ENCODE measurements at places on chromosomes 11 and 22.

GRCh38 chr11:60393016-60393415, 3.2 kb upstream of the MS4A14 start:
- DNase-seq: no peak

GRCh38 chr11:46970913-46971625, 34.5 kb downstream of the CSTPP1 start:
- no peak for DNase-seq

DNA sequence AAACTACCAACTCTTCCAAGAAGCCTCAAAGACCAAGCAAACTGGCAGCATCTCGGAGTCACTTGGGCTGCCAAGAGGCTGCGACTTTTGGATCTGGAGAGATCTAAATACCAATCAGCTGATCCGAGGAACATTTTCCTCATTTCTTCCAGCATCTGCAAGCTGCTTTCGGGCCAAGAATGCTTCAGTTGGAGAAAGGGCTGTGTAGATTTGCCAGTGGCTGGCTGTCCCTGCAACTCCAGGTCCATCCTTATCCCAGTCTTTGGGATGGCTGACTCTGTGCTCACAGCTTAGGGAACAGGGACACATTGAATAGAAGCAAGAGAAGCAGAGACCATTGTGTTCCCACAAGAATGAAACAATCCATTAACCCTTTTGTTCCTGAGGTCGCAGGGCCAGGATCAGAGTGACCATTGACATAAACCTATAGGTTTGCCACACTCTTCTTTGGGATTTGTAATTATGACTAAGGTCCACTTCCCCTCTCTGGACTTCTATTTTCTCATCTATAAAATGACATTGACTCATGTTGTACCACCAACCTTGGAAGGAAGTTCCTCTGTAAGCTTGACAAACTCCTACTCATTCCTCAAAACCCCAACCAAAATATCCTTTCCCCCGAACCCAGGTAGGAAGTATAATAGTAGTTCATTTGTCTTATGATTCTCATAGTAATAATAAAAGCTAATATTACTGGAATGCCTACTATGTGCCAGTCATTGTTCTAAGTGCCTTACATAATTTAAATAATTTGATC, 340.8 kb downstream of the MN1 start:
- DNase-seq: no peak

GRCh38 chr22:20651286-20651685, 122.6 kb upstream of the SERPIND1 start:
- no peak for DNase-seq

GRCh38 chr11:116086426-116086825, 582.2 kb upstream of the CADM1 start:
- no peak for DNase-seq

GRCh38 chr11:1030556-1030955, 6.0 kb downstream of the MUC6 start:
- DNase-seq: no peak

DNA sequence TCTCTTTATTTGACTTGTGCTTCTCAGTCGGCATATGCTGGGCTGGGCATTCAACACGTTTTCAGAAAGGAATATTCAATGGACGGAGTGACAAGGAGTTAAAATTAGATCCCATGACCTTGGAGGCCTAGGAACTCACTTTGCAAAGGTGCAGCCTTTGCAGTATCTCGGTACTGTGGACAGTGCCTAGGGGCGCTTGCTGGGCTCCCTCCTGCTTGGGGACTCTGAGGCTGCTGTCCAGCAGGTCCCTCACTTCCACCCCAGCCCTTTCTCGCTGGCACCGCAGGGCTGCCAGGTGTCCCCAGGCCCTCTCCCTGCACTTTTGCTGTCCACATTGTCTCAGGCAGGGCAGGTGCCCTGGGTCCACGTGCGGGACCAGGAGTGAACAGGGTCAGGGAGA, 255.5 kb upstream of the B3GAT1 start:
- no peak for DNase-seq

GRCh38 chr11:13311570-13311969, 34.0 kb downstream of the BMAL1 start:
- no peak for DNase-seq

DNA sequence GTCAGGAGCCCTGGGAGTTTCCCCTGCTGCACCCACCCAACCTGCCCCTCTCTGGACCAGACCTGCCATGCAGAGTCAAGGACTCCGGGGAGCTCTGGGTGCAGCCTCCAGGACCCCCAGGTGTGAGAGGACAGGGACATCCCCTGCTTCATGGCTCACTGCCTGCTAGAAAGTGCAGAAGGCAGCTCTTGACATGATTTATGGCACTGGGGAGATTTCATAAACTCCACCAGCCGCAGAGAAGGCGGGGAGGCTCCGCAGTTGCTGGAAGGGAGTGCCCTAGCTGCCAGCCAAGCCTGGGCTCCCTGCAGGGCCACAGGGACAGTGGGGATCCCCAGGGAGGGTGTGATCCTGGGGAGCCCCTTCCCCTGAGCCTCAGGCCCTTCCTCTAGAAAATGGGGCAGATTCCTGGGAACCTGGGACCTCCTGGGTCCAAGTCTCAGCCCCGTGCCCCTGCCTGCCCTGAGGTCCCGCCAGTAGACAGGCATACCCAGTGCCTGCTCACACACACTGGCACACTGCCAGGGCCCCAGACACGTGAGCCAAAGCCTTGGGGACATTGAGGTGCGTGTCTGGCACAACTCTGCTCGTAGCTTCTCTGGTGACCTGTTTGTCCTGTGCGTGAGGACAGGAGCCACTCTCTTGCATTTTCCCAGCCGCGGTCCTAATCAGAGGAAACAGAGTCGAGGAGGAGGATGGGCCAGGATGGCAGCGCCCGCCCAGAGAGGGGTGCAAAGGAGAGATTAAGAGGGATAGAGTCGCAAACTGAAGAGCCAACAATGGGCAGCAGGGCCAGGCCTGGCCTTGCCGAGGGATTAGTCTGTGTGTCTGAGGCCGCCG, 13.8 kb downstream of the CABP7 start:
- no peak for DNase-seq

DNA sequence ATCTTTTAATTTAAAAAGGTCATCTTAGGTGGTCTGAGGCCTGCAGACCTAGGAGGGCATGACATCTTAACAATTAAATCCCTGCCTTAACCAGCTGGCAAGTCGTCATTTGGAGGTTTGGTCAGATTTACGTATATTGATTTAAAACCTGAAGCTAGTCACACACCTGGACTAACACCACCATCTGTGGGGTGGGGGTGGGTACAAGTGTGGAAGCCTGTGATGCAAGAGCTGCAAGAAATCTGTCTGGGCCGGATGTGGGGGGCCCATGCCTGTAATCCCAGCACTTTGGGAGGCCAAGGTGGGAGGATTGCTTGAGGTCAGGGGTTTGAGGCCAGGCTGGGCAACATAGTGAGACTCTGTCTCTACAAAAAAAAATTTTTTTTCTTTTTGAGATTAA, 11.6 kb downstream of the CCDC87 start:
- no peak for DNase-seq

GRCh38 chr22:44561139-44561840, 63.3 kb upstream of the RTL6 start:
- DNase-seq: no peak

- DNase-seq: no peak
Observed at GRCh38 chr11:32563600-32563959, 20.1 kb upstream of the EIF3M start.

DNA sequence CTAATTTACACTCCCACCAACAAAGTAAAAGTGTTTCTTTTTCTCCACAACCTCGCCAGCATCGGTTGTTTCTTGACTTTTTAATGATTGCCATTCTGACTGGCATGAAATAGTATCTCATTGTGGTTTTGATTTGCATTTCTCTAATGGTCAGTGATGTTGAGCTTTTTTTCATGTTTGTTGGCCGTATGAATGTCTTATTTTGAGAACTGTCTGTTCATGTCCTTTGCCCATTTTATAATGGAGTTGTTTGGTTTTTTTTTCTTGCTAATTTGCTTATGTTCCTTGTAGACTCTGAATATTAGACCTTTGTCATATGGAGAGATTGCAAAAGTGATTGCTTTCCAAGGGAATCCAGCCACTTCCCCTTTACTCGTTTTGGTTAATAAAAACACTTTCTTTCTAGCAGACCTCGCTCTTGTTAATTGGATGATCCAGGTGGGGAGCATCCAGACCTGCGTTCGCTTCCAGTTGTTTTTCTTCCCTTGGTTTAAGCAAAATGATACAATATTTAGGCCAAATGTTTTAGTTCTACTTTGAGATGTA, 17.1 kb upstream of the APOL4 start:
- DNase-seq: no peak

GRCh38 chr22:39994566-39995392, at the start of gene FAM83F:
FAM83F (plus strand) TSS chr22:39994954; CDS start chr22:39995043, 89 bp downstream.
- no peak for DNase-seq

Measured in stimulated activated CD8-positive, alpha-beta memory T cell treated with anti-CD3 and anti-CD28 coated beads, Interleukin-15, amount 100 ng/mL, for 48 hours (primary cell).